ENCODE measurements at places on chromosomes 13 and 19. TPM values are rescaled to one million over a fixed set of nuclear protein-coding genes. Genes with fewer than 3 reads are reported as not detected.

Gene ASPDH
- total RNA-seq: not detected

Gene ONECUT3
- total RNA-seq: not detected

Gene AXL
- 156 TPM for total RNA-seq

Gene ZNF234
- total RNA-seq: 7.0 TPM

Gene CGB5
- not detected for total RNA-seq

Gene SH2D3A
- not detected for total RNA-seq
